ENCODE measurements at places on chromosomes 7 and 10.
A peak's percentile ranks its signal among the peaks of the same experiment; 100 is the strongest.

DNA sequence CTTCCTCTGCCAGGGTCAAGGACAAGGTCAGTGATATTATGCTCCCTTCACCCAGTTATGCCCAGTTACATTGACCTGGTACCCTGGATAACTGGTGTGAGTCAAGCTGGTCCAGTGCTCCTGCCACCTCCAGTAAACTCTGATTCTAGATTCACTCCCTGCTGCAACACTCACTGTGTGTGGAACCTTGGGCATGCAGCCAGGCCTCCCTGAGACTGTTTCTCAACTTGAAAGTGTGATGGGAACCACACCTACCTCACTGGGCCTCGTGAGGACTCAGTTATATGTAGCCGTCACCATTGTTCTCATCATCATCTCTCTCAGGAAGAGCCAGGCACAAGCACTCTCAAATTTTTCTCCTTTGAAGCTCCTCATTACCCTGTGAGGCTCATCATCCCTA, 935 bp upstream of the ZNF736 start:
- no peaks in the 10 kb centered on the region for H3K27me3 ChIP-seq
- no peak overlapping the region for H3K4me3 ChIP-seq
- H3K36me3 ChIP-seq, result no peaks in the 10 kb centered on the region
- peak overlapping the region; percentile 69 for H3K27ac ChIP-seq
- H3K4me1 ChIP-seq, result peaks cover 2% of the 10 kb centered on the region

DNA sequence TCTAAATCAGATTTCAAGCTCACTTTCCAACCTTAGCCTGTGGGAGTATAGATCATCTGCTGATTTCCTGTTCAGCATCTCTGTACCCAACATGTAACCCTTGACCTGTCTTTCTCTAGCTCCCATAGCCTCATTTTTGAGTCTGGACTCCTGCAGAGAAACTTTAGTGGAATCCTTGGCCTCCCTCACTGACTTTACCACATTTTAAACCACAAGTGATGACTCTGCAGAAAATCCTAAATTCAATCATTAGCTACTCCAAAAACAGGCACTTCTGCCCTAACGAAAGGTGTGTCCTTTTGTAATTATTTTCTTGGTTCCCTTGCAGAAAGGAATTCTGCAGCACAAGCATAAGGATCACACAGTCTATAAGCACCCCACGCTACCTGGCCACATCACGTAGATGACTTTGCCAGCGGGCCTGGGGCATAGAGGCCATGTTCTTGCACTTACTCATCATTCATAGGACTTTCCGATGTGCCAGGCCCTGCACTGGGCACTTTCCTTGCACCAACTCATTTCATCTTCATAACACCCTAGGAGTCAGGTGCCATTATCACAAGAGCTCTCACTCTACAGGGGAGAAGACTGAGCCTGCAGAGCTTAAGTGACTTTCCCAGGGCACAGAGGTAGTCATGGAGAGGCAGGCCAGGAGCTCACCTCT, 57.2 kb upstream of the OPALIN start:
- no peaks in the 10 kb centered on the region for H3K27me3 ChIP-seq
- DNase-seq, result no peak
- H3K27ac ChIP-seq, result no peak overlapping the region
- no peaks in the 10 kb centered on the region for H3K36me3 ChIP-seq

GRCh38 chr7:25847336-25848070, 304.5 kb upstream of the NFE2L3 start:
- no peaks in the 10 kb centered on the region for H3K36me3 ChIP-seq
- H3K27ac ChIP-seq, result peak overlapping the region; percentile 97
- peaks cover 33% of the 10 kb centered on the region for H3K4me1 ChIP-seq
- DNase-seq, result no peak
- no peaks in the 10 kb centered on the region for H3K27me3 ChIP-seq

DNA sequence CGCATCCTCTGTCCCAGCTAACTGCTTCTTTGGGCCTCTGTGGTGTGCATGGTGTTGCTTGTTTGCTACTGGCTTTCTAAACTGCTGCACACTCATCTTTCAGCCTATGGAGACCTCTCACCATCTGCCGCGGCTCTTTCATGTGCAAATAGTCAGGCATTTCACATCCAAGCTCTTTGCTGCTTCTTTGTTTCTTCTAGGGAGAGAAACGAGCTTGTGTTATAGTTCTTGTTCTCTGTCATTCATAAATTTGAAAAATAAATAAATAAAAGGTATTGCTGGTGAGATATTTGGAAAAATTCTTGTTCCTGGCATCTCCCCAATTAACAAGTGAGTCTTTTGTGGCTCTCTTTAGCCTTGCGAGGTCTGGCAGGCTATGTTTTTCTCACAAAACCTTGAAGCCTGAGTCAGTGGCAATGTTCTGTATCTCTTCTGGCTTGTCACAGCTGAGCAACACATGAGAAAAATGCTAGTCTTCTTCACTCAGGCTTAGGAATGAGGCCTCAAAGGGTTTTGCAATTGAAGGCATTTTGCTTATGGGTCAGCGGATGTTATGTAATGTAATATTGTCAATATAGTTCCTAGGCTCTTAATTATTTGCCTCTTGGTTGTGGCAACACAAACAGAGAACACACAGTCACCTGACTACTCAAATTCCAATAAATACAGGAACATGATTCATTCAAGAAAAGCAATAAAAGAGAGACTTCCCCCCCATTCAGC, 274.0 kb downstream of the FRMD4A start:
- DNase-seq, result no peak
- H3K4me1 ChIP-seq, result no peaks in the 10 kb centered on the region
- H3K36me3 ChIP-seq, result no peaks in the 10 kb centered on the region

DNA sequence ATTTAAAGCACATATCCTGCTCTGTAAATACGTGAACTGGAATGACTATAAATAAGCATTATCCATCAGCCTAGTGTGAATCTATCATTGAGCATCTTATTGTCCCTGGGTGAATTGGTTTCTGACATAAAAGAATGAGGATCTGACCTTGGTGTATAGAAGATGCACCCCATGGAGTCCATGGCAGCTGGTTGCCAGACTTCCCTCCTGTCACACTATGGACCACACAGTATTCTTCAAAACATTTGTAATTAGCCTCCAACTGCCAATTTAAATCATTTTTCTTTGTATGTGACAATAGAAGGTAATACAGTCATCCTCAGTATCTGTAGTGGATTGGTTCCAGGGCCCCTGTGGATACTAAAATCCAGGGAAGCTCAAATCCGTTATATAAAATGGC, 238.1 kb upstream of the ZWINT start:
- H3K36me3 ChIP-seq, result no peaks in the 10 kb centered on the region
- no peak overlapping the region for H3K4me3 ChIP-seq
- no peaks in the 10 kb centered on the region for H3K27me3 ChIP-seq

DNA sequence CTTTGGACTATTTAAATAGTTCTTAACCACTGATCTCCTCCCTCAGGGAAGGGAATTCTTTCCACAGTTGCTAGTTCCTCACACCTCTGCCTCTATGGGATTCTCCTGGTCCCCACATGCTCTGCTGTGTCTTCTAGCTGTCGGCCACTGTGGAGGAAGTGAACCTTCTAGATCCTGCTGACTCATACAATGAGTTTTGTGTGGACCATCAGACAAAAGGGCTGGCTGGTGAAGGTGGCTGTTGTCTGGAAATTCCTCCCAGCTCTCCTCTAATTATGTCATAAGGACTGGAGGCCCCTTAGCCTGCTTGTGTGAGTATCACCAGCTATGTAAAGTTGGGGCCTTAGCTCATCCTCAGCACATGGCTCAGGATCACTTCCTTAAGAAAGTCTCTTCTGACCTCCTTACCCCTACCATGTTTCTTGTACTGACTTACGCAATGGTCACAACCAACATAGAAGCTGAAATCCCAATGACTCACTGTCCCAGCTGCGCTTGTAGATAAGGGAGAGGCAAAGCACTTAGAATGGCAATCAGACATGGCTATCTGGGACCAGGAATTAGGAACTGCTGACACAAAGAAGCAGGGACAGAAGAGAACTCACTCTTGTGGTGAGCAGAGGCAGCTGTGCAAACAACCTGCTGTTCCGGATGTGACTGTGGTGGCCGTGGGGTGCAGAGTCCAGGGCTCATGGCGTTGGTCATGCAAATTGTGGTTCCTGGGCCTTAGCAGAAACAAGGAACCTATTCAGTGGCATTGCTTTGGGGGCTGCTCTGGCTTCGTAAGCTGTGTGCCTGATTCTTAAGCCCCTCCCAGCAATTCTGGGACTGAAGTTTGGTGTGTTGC, 2.5 kb upstream of the MACC1 start:
- peak overlapping the region; percentile 42 for H3K27ac ChIP-seq
- no peaks in the 10 kb centered on the region for H3K36me3 ChIP-seq

GRCh38 chr7:121045090-121045489, 56.6 kb downstream of the CPED1 start:
- DNase-seq, result no peak
- no peak overlapping the region for H3K4me3 ChIP-seq
- H3K36me3 ChIP-seq, result no peaks in the 10 kb centered on the region
- H3K27ac ChIP-seq, result no peak overlapping the region

Measured in uterus (tissue), 4 donors.